NCI-H1417 treated with DMSO at 0.1 percent for 48 hours (cell line): ENCODE measurements at places on chromosomes 2 and 18.

- DNase-seq, result no peak
These were observed 419.0 kb downstream of the NBAS start for GRCh38 chr2:15142069-15142689.

DNA sequence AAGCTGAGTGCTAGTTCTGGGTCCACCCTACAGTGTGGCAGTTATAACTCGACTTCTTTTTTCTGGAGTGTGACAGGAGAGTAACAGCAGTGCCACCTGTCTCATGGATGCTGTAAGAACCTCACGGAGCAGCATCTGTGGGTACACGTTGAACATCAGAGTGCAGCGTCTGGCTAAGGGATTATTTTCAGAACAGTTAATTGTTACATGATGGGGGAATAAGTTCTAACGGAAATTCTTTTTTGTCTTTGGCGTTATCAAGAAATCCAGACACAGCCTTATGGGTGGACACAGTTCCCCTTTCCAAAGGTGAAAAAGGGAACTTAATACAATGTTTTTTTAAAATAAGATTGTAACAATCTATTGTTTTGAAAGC, 28.3 kb upstream of the TOGARAM2 start:
- DNase-seq, result no peak

- DNase-seq, result peak; percentile 45
These were observed 239.8 kb downstream of the HAUS1 start for GRCh38 chr18:46343931-46344372.

DNA sequence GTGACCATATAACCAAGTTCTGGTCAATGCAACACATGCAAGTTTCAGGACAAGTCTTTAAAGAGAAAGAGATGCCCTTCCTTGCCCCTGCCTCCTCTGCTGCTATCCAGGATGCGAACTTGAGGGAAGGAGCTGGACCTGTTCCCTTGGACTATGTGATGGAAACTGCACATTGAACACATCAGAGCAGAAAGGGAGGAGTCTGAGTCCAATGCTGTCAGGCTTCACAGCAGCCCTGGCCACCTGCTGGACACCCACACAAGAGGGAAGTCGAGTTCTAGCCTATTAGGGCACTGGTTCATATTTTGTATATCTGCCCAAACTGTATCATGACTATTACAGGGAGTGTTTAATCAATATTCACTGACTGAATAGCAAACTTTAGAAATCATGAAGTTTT, 38.3 kb upstream of the TEX51 start:
- DNase-seq, result no peak

GRCh38 chr2:238160206-238161129, 1.7 kb downstream of the ERFE start:
- no peak for DNase-seq

DNA sequence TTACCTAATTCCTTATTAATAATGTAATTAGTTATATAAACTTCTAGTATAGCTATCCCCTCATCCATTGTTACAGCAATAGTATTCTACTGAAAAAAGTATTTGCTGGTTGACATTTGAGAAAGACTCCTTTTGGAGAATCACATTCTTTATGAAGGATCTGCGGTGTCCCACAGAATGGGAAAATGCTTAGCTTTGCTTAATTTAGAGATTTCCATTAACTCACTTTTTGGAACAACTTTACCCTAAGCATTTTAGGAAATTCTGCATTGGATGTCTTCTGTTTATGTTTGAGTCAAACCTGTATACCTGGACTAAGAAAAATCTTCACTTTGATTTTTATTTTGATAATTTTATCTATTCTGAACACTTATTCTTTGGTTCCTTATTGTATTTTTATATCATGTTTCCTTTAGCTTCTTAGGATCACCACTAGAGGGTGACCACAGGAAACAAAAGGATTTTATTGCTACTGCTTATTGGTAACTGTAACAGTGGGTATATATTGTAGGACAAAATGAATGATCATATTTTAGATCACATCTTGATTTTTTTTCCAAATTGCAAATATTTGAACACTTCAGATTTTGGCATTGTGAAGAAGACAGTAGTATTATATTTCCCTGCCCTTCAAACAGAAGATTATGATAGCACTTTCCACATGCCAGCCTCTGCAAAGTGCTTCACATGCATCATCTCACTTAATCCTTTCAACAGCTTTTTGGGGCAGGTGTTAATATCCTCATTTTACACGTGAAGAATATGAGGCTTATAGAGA, 79.6 kb downstream of the MIB1 start:
- no peak for DNase-seq

DNA sequence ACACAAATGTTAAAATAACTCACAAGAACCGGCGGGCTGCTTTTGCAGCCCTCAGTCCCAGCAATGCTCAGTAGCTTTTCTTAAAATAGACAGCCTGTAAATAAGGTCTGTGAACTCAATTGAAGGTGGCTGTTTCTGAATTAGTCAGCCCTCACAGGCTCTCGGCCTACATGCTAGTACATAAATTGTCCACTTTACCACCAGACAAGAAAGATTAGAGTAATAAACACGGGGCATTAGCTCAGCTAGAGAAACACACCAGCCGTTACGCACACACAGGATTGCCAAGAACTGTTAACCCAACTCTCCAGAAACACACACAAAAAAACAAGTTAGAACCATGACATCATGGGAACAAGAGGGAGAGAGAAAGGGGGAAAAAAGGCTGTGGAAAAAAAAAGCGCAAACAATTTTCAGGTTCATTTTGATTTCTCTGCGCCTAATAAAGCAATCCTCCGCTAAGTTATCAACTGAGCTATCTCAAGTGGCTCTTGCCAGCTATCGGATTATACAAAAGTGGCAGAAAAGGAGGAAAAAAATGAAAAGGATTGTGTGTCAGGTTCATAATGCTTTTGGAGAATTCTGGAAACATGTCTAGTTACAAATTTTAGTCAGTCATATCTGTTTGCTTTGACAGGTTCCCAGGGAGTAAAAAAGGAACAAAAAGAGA, 89.1 kb downstream of the ZEB2 start:
- no peak for DNase-seq

DNA sequence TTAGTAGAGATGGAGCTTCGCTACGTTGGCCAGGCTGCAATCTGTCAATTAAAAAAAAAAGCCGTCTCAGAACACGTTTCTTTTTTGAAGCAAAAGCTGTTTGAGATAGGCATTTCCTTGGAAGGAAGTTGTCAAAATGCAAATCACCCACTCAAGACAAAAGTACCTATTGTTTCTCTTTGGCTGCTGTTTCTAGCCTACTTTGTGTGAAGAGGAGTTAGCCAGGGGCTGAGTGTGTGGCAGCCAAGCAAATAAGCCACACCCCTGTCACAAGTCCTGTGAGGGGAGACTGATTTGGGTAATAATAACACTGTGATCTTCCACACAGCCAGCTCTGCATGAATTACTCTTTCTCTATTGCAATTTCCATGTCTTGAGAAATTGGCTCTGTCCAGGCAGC, 47.4 kb upstream of the CDCA7 start:
- DNase-seq, result no peak

DNA sequence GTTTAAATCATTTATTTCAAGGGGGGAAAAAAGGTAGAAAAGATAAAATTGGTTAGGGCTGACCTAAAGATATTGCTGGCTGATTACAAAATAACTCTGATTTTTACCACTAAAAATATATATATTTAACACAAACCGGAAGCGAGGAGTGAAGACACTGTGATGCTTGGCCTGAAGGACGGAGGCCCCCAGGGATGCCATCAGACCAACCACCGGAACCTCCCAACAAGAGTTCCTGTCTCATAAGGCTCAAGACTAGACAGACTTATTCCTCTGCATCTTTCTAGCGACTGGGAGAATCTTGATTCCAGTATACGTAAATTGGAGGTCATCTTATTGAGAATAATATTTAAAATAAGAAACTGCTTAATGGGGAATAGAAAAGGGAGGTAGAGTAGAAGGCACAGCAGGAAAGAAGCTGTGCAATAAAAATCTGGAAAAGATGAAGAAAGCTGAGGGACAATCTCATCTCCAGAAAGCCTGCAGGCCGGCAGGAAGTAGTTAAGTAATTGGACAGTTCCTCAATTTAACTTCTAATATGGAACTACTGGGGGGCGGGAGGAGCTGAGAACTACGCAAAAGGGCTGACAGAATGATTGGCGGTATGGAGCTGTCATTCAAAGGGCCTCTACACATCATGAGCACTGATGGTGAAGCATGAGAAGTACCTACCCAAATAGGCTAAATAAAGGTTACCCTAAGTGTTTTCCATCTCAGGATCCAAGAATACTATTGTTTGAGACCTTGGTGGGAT, 91.1 kb downstream of the DTNB start:
- no peak for DNase-seq

DNA sequence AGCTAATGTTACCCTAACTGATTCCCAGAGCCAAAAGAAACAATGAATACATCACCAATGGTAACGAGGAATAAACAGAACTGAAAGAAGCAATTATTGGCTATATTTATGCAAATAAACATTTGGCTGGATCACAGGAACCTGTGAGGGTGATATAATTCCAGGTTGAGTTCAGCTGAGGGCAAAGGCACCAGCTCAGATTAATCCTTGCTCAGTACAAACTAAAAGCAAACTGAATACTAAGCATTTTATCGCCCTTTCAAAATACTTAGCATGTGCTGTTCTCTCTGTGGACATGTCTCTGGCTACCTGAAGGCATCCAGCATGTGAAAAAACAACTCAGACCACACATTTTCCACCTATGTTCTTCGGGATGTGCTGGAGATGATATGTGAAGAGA, 791.7 kb downstream of the METTL4 start:
- DNase-seq, result no peak

DNA sequence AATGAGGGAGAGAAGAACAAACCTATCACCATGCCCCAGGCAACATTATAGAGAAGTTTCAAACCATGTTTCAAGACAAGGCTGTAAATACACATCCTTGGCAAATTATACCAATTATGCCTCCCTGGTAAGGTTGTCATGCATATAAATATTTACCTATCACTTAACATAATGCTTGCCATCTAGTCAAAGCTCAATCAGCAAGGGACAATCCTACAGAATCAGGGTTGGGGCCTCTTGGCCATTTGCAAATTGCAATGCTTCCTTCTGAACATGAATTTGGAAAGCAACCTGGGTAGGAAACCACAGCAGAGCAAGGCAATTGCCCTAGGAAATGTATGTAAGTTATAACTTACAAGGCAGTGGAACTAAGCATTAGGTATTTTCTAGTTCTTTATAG, 907.2 kb upstream of the CDH2 start:
- peak; percentile 86 for DNase-seq

GRCh38 chr2:200587007-200587616, 1.3 kb downstream of the AOX1 start:
- DNase-seq, result no peak

GRCh38 chr18:48688961-48689360, 150.1 kb downstream of the CTIF start:
- no peak for DNase-seq

- DNase-seq, result no peak
These were observed 119.7 kb downstream of the CDC42EP3 start for GRCh38 chr2:37551783-37552182.

GRCh38 chr2:240351088-240351741, 84.2 kb upstream of the GPC1 start:
- DNase-seq, result no peak

DNA sequence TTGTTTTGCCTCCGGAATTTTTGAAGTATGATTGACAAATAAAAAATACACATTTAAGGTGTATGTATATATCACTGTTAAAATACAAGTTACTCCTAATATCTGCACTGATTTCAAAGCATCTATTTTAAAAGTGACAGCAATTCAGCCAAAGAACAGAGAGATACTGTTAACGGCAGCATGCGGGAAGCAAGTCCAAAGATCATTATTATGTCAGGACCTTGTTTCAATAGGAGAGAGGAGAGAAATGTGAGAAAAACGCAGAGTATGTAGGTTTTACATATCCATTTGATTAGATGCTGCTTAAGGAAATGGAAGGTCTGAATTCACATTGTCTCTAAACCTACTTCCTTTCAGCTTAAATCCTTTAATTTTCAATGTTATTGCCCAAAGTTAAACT, 545.5 kb upstream of the SLC8A1 start:
- DNase-seq, result no peak

- DNase-seq, result no peak
These were observed 229.9 kb downstream of the TFCP2L1 start for GRCh38 chr2:121055088-121055487.

DNA sequence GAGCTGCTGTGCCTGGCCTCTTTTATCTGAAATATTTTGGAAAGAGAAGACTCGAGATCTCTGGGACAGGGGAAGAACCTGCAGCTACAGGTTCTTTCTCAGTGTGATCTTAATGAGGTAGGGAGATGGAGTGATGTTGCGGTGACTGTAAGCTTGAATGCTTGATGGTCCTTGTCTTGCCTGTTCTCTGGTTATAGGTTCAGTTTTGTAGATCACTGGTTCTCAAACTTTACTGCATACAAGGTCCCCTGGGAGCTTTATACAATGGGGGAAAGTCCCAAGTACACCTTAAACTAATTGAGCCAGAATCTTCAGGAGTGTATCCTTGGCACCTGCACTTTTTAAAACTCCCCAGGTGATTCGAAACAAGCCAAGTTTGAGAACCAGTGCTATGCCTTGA, 136.7 kb upstream of the CXCR4 start:
- DNase-seq, result no peak

DNA sequence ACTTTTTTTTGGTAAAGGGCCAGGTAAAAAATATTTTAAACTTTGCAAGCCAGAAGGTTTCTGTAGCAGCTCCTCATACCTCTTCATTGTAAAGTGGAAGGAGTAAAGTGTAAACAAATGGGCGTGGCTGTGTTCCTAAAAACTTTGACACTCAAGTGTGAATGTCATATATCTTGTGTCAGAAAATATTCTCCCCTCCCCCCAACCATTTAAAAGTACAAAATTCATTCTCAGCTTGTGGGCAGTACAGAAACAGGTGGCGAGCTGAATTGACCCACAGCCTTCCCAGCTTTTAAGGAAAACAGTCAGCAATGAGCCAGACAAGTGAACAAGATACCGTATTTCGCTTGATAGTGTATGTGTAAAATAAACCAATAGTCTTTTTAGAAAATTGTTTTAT, 4.0 kb downstream of the YPEL5 start:
- no peak for DNase-seq

GRCh38 chr2:19685731-19686130, 216.1 kb downstream of the TTC32 start:
- DNase-seq, result no peak

- no peak for DNase-seq
These were observed 137.1 kb downstream of the ARHGAP28 start for GRCh38 chr18:6866552-6867085.

- no peak for DNase-seq
These were observed 87.7 kb downstream of the GATA6 start for GRCh38 chr18:22257022-22257543.

DNA sequence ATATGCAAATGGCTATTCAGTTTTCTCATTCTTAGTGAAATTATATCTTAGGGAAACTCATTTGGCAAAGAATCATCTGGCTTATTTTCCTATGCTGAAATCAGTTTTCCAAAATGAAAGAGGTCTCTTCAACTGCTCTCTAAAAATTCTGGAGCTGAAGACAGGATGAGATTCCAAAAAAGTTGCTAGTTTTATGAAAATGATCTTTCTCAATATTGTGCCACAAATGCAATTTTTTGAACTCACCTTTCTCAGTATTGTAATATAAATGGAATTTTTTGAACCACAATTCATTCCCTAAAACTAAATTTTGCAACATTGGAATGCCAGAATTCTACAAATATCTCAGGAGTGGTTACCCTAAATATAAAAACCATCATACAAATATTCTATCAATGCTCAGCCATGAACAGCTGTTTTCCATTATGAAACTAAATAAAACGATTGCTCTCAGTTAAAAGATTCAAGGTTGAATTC, 147.7 kb upstream of the PKDCC start:
- DNase-seq, result no peak
